Stimulated activated CD4-positive, alpha-beta T cell treated with anti-CD3 and anti-CD28 coated beads, Interleukin-12 subunit alpha, Interleukin-12 subunit beta, amount 100 ng/mL, for 24 hours (primary cell): ENCODE measurements at places on chromosomes 16 and 17.

DNA sequence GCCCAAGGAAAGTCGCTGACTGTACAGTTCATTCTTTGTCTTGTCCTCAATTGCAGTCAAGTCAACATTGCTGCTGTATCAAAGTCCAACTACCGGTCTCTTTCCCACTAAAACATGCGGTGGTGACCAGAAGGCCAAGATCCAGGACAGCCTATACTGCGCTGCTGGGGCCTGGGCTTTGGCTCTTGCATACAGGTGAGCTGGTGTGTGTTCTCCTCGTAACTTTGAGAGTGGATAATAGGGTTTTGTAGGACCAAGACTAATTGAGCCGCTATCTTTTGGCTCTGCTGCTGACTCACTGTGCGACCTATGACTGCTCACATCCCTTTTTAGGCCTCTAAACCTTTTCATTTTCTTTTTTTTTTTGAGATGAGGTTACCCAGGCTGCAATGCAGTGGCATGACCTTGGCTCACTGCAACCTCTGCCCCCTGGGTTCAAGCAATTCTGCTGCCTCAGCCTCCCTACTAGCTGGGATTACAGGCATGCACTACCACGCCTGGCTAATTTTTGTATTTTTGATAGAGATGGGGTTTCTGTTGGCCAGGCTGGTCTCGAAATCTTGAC lies 38.7 kb downstream of the PHKB start:
- DNase-seq, result no peak

- DNase-seq, result no peak
Observed at GRCh38 chr16:58128711-58129096, 477 bp downstream of the CFAP20 start.

DNA sequence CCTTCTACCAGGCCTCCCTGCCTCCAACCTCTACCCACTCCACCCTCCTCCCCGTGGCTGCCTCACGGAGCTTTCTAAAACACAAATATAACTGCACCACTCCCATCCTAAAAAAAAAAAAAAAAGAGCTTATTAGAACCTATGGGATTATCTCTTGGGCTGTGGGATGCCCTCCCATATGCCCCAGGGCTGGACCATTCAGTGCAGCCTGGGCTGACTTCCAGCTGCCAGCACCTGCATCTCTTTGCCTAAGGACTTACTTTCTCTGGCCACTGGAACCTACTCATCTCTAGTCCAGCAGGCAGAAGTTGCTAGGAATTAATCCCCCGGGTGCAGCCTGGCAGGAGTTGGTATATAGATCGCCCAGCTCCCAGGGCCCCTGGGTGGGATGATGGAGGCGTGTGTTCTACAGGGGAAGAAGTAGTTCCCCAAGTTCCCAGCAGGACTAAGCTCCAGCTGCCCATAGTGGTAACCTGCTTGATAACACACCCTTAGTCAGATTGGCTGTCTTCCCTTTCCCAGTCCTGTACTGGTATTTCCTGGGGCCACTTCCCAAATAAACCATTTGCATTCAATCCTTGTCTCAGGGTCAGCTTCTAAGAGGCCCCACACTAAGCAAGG lies 10.3 kb downstream of the MPP3 start:
- DNase-seq, result no peak

DNA sequence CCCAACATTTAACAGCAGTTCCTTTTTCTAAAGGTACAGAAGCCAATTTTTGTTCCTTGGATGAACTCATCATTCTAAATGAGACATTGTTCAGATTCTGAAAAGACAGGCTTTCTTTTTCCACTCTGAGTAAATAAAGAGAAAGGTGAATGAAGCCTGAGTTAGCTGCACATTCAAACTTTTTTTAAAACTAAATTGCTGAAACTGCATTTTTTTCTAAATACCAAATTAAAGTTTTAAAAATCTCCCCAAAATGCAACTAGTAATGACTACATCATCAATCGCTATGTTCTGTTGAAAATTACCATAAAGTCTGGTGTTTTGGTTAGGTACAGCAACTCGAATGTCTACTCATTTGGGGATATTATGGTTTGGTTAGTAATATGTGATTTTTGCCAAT lies 9.8 kb downstream of the SCO1 start:
- no peak for DNase-seq

DNA sequence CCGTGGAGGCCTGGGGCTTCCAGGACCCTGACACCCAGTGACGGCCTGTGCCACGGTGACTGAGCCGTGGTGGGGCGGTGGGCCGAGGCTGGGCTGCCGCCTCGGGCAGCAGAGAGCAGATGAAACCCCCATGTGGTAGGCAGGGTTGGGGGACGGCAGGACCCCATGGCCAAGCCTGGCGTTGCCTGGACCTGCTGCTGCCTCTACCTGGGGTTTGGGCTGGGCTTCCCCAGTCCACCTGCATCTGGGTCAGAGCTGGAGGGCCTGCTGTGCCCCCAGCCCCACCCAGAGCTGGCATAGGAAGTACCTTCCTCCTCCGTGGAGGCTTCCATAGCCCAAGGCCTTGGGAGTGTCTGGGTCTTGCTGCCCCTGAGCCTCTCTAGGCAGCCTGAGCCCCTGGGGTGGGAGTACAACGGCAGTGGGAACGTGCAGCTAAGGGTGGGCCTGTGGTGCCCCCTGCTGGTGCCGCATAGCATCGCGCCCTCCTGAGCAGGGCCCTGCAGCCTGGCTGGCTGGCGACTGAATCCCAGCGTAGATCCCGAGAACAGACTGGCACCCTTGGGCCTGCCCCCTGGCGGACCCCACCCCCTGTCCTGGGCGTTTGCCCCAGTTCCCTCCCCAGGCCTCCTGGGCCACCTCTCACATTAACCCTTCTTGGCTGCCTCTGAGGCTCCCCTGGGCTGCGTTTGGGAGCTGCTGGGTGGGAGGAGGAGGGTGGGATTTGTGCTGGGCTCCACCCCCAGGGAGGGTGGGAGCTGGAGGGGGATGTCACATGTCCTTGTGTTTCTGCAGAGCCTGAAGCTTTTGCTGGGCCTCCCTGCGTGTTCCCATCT lies 12.6 kb upstream of the ATP6V0C start:
- DNase-seq, result peak; percentile 75
